ENCODE measurements at places on chromosomes 6 and 20.
A peak's percentile ranks its signal among the peaks of the same experiment; 100 is the strongest.

- DNase-seq: no peak
Measured at GRCh38 chr20:37346535-37347346, 801 bp downstream of the SRC start.

DNA sequence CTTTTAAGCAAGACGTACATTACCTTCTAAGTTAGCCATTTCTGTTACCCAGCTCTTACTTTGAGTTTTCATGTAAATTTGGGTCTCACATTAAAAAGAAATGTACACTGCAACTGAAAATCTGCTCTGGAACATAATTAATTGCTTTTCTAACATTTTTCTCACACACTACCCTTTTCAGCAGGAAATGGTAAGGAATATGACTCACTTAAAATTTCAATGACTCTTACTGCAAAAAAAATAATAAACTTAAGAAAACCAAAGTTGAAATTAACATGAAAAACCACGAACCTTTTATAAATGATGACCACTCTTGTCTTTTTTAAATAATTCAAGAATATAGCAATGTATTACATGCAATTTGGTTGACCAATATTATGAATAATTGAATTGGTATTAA, 1.3 kb downstream of the CGA start:
- DNase-seq: no peak

GRCh38 chr20:63957004-63957689, 931 bp upstream of the UCKL1 start:
- DNase-seq: peak; percentile 70

GRCh38 chr6:73691512-73691911, 4.5 kb upstream of the CD109 start:
- DNase-seq: no peak

GRCh38 chr6:3884007-3884745, 35.0 kb downstream of the FAM50B start:
- no peak for DNase-seq

GRCh38 chr6:30757261-30757904, 13.0 kb upstream of the IER3 start:
- DNase-seq: no peak

GRCh38 chr6:41100871-41101287, 28.1 kb downstream of the NFYA start:
- DNase-seq: no peak

- DNase-seq: no peak
Measured at GRCh38 chr6:146904596-146904995, 299.6 kb upstream of the STXBP5 start.

DNA sequence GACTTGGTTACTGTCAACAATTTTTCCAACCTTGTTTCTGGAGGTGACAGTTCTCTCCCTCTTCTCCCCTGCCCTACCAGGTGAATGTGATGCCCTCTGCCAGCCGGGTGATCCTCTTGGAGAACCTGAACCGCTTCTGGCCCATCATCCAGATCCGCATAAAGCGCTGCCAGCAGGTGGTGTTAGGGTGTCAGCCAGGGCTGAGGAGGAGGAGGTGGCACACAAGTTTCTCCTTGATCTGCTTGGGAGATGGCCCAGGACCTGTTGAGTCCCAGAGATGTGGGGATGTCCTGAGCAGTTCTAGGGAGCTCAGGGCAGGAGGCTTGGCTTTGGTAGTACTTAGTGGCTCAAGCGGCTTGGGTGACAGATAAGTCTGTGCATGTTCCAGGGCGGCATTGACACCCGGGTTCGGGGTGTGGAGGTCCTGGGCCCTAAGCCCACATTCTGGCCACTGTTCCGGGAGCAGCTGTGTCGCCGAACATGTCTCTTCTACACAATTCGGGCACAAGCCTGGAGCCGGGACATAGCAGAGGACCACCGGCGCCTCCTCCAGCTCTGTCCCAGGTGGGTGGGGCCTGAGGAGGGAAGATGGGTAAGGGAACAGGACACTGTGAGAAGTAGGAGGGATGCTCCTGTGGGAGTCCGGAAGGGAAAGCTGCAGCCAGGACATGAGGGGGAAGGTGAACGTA, 21.2 kb downstream of the CUL9 start:
- no peak for DNase-seq

GRCh38 chr6:147037881-147038280, 166.3 kb upstream of the STXBP5 start:
- no peak for DNase-seq

DNA sequence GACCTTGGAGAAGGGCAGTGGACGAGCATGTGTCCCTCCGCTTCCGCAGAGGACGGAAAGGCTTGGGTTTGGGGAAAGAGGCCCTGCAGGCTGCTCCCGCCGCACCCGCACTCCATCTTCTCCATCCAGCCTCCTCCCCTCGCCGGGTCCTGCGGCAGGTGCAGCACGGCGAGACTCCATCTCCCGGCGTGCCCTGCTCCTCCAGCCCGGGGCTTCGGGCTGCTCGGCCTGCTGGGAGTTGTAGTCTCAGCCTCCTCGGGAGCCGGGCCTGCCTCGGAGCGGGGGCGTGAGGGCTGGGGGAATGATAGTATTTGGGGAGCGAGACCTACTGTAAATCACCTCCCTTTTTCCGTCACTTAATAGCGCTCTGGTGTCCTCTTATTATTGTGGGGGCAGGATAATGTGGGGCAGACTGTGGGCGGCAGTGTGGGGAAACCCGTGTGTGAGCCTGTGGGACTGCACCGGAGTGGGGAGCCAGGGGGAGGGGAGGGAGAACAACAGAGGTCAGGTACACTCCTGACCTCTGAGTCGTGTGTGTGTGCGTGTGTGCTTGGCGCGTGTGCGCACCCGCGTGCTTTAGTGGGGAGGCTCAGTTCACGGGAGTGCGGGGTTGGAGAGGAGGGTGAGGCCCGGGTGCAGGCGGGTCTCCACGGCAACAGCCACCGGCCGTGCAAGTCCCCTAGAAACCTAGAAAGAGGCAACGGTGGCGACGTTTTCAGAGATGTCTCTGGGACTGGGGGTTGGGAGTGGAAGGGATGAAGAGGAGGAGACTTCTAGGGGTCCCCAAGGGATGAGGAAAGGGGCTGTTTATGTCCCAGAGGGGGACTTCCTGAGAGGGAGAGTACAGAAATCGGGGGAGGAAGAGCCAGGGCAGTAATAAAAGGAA, 4.1 kb downstream of the TTBK1 start:
- peak; percentile 81 for DNase-seq

GRCh38 chr6:106182455-106182854, 96.3 kb downstream of the PRDM1 start:
- no peak for DNase-seq

DNA sequence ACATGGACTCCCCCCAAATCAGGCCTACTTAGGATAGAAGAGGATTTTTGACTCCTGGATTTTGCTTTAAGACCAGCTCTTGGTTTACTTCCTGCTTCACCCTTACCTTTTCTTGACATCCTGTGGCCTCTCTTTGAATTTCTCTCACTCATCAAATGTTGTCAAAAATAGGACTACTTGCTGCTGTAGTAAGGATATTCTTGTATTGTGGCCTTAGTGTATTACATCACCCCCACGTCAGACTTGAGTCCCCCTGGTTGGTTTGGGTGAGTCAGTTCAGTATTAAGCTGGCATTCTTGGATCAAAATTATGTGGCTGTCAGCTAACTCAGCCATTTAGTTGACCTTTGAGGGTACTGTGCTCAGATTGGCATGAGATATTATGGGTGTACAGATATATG, 1.1 kb downstream of the TPX2 start:
- DNase-seq: no peak

- no peak for DNase-seq
Measured at GRCh38 chr20:33317424-33318095, 34.5 kb downstream of the BPIFB1 start.

DNA sequence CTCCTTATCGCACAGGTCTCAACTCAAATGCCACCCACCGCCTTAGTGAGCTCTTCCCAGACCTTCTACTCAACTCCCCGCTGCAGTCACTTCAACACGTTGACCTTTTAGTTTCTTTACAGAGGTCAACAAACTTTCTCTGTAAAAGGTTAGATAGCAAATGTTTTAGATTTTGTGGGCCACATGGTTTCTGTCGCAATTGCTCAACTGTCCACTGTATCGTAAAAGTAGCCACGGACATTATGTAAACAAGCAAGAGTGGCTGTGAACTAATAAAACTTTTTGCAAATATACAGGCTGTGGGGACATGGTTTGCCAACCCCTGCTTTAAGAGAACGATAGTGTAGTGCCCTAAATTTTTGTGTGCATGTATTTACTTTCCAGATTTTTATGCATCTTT, 247.6 kb upstream of the TSHZ2 start:
- DNase-seq: no peak

DNA sequence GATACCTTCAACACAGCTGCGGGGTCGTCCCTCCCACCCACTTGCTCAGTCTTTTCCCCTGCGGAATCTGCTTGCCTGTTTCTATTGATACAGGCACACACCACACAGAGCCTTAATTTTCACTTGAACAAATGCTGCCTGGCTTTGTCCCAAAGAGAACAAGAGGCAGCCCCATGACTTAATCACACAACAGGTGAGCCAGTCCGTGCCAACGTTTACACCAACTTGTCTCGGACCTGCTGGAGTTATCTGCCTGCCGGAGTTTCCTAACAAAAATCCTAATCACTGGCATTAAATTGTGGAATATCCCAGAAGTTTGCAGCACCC, 186.8 kb upstream of the RREB1 start:
- DNase-seq: no peak

DNA sequence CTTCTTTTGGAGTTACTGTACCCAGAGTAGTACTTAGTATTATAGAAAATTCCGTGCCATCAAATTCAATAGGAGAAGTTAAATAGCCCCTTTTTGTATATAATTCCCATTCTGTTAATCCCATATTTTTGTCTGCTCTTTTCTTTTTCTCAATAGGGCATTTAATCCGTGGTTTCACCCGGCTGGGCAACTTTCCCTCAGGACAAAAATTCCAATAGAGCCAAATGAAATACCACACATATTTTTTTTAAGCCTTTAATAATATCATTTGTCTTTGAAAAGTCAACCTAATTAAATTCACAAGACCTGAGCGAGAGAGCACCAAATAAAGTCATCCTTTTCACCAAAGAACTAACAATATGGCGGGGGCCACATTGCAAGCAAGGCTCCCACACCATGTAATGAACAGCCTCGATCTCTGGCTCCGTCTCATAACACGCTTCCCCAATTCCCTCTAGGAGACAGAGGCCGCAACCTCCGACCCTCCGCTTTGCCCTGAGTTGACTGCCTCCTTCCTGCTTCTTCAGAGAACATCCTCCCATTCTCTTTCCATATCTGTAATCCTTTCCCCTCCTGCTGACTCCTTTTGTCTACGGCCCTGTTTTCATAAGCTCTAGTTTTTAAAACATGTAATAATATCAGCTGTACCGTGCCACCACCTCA, 13.6 kb downstream of the NHSL1 start:
- no peak for DNase-seq

- no peak for DNase-seq
Measured at GRCh38 chr20:44643596-44644229, 7.8 kb downstream of the ADA start.

DNA sequence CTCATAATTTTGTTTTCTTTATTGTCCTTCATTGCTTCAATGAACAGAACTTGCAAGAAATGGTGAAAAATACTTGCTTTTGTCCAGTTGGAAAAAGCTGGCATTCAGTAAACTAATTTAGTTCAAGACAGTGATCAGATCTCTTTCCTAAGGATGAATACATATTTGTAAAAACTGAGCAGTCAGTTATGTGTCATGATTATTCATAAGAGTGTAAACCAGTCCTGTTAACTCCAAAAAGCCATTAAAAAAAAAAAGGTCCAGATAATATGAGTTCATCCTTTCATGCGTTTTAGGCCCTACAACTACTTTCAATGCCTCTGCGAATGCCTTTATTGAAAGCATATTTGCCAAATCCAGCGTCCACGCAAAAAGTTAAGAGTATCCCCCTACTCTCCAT, 609 bp downstream of the PGM3 start:
- no peak for DNase-seq

- DNase-seq: no peak
Measured at GRCh38 chr6:136983687-136984086, 61.1 kb downstream of the IL20RA start.

GRCh38 chr6:35092362-35093117, 48.6 kb downstream of the TCP11 start:
- DNase-seq: no peak

GRCh38 chr6:33029328-33030184, 20.2 kb upstream of the HLA-DOA start:
- no peak for DNase-seq

DNA sequence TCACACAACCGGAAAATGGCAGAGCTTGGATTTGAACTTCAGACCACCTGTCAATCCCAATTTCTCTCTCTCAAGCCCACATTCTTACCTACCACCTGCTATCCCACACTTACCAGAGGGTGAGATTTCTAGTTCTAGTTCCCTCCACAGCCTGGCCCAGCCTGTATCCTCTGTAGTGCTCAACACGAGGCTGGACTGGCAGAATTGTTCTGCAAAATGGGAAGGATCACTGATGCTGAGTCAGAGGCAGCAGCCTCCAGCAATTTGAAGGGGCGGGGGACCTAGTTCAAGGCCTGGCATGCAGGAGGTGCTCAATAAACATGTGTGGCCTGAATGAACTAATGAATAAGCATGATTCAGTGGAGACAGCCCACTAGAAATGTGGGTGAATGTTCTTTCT, 53.6 kb upstream of the TTPAL start:
- DNase-seq: no peak

GRCh38 chr20:64055893-64056638, 6.6 kb upstream of the SOX18 start:
- DNase-seq: no peak

GRCh38 chr6:154715446-154715845, 17.8 kb upstream of the SCAF8 start:
- no peak for DNase-seq

DNA sequence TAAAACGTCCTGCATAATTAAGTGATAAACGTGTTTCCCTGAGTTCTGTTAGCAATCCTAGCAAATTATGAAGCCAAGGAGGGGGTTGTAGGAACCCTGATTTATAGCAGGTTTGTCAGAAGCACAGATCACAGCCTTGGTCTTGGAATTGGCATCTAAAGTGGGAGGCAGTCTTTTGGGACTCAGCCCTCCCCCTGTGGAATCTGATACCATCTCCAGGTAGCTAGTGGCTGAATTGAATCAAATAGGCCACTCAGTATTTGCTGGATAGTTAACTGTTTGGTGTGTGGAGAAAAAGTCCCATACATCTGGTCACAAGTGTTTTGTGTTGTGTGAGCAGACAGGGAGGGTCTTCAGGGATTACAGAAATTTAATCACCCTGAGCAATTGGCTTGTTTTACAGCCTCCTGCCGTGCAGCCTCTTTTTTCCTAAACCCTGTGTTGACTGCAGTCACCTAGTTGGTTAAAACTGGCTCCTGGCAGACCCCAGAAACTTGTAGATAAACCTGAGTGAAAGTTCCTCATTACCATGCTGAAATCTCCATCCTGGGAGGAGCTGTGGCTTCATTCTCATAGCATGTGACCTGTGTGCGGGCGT, 19.0 kb upstream of the KIFC1 start:
- DNase-seq: no peak

DNA sequence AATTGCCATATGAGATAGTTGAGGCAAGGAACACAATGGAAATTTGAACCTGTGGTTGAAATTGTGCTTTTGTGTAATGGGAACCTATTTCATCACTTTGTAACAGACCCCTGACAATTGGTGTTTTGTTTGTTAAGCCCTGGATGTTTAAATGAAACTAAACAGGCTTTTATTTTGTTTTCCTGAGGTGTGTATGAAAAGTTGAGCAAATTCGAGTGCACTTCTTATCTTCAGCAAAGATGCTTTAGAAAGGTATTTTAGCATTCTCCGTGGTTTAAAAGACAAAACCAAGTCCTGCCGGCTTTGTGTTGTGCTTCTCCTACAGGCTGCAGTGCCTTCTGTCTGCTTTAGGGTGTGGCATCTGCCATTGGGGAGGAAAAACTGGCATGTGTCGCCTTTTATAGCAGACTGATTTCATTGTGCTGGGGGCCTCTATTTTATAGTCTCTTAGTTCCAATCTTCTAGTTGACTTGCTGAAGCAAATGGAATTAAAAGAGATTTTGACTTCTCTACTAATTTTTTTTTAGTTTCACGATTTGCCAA, 2.2 kb upstream of the ARID1B start:
- DNase-seq: no peak

Measured in dorsolateral prefrontal cortex (tissue), 122 donors.